ENCODE measurements at places on chromosomes 12 and 14. TPM values are rescaled to one million over a fixed set of nuclear protein-coding genes. Genes with fewer than 3 reads are reported as not detected.

DNA sequence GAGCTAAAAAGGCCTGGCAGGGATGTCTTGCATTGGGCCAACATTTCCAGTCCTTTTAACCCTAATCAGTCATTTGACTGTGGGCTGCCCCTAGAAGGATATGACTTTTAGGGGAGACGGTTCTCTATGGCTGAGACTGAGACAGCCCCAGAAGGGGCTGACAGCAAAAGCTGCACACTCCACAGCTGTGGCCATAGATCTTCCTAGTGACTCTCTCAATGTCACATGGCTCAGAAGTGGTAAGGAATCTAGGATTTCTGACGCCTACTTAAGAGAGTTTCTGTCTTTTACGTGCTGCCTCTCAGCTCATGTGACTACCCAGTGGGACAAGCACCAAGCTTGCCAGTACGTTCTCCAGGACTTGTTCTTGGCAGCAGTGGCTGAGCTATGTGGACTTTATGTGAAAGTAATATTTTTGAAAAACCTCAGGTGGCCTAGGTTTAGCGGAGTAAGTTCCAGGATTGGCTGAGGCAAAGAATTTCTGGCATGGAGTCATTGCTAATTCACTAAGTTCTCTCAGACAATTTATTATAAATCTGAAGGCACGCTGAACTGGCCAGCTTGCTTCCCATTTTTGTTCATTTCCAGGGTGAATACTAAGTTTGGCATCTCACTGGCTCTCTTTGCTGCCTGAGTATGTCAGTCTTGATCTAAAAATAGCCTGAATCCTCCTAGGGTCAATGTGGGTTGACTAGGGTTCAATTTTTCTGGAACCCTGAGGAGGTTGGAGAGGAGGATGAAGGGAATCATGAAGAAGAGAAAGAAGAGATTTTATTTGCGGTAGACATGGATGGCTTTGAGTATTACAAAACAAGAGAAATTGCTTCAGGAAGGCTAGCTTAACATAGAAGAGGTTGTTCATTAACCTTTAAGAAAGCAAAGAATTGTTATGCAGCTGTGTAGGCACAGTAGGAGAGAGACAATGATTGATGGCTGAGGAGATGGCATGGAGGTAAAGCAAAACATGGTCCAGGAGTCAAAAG is 271.8 kb downstream of the AEBP2 start:
- no peaks in the 10 kb centered on the region for H3K4me1 ChIP-seq
- H3K4me3 ChIP-seq: no peak overlapping the region
- no peaks in the 10 kb centered on the region for H3K36me3 ChIP-seq
- no peaks in the 10 kb centered on the region for H3K27me3 ChIP-seq

DNA sequence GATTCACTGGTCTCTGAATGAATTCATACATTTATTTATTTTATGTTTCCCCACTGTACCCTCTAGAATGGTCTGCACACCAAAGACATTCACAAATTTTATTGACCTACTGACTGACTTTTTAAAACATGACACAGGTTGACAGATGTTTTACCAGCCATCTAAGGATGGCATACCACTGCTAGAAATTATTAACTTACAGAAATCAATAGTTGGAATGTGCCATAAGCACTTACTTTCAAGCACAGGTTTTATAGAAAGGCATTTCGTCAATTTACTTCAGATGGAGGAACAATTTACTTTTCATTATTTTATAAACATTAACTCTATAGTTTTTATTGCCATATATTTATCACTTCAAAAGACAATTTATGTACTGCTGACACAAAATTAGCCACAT is 448.7 kb upstream of the FBXO33 start:
- no peaks in the 10 kb centered on the region for H3K36me3 ChIP-seq
- no peak overlapping the region for H3K27ac ChIP-seq
- no peak overlapping the region for H3K4me3 ChIP-seq

- no peak for DNase-seq
- no peak overlapping the region for H3K4me3 ChIP-seq
- no peaks in the 10 kb centered on the region for H3K27me3 ChIP-seq
- no peak overlapping the region for H3K27ac ChIP-seq
Measured at GRCh38 chr14:102731101-102731870, 46.0 kb upstream of the TRAF3 start.

The KRT71 gene
- total RNA-seq: not detected

GRCh38 chr12:6925239-6925539 is 2.6 kb upstream of the ATN1 start:
- H3K27ac ChIP-seq: peak overlapping the region; percentile 100
- no peak for DNase-seq
- peaks cover 43% of the 10 kb centered on the region for H3K4me1 ChIP-seq
- H3K36me3 ChIP-seq: no peaks in the 10 kb centered on the region
- H3K4me3 ChIP-seq: peak overlapping the region; percentile 84
- H3K27me3 ChIP-seq: no peaks in the 10 kb centered on the region

GRCh38 chr12:69211160-69211559 is 28.2 kb upstream of the CPSF6 start:
- DNase-seq: no peak
- H3K27me3 ChIP-seq: no peaks in the 10 kb centered on the region
- no peaks in the 10 kb centered on the region for H3K4me1 ChIP-seq
- no peak overlapping the region for H3K27ac ChIP-seq

The PPFIA2 gene
- 5.9 TPM for total RNA-seq

The RIMBP2 gene
- total RNA-seq: not detected

- no peak overlapping the region for H3K27ac ChIP-seq
- H3K36me3 ChIP-seq: no peaks in the 10 kb centered on the region
- no peak overlapping the region for H3K4me3 ChIP-seq
- no peak for DNase-seq
- H3K4me1 ChIP-seq: no peaks in the 10 kb centered on the region
Measured at GRCh38 chr14:98186140-98186539, 1085.9 kb downstream of the BCL11B start.

DNA sequence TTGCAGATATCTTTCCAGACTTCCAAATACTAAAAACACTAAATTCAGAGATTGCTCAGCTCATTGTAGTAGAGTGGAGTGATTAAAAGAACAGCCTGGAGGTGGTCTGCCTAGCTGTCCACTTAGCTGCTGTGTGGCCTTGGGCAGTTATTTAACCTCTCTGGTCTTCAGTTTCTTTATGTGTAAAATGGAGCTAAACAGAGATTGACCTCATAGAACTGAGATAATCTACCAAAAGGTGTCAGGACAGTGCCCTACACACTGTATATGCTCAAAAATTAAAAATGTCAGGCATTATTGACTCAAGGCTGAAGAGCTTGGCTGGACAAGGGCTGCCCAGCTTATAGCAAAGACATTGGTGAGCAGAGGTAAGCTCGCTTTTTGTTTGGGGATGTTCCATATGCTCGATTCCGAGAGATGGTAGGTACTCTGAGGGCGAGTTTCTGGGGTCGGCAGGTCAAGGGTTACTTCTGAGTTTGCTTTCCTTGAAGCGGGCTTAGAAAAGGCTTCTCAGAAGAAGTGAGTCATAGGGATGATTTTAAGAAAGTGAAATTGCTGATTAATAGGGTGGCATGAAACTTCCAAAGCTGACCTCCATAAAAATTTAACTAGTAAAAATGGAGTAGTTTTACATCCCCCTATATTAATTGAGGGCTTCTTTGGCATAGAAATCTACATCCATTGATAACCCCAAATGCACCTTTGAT is 107.5 kb downstream of the GPATCH2L start:
- DNase-seq: no peak
- H3K4me1 ChIP-seq: peaks cover 13% of the 10 kb centered on the region
- H3K27me3 ChIP-seq: no peaks in the 10 kb centered on the region
- H3K36me3 ChIP-seq: no peaks in the 10 kb centered on the region

The ESRRB gene
- 0.52 TPM for total RNA-seq

DNA sequence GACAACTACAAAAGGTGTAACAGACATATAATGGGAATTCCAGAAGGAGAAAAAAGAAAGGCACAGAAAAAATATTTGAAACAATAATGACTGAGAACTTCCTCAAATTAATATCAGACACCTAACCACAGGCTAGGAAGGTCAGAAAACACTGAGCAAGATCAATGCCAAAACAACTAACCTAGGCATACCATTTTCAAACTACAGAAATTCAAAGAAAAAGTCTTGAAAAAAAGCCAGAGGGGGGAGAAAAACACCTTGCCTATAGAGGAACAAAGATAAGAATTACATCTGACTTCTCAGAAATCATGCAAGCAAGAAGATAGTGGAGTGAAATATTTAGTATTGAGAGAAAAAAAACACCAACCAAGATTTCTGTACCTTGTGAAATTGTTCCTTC is 77.8 kb downstream of the RIN3 start:
- no peak overlapping the region for H3K4me3 ChIP-seq
- no peaks in the 10 kb centered on the region for H3K27me3 ChIP-seq
- H3K27ac ChIP-seq: no peak overlapping the region
- no peaks in the 10 kb centered on the region for H3K36me3 ChIP-seq

DNA sequence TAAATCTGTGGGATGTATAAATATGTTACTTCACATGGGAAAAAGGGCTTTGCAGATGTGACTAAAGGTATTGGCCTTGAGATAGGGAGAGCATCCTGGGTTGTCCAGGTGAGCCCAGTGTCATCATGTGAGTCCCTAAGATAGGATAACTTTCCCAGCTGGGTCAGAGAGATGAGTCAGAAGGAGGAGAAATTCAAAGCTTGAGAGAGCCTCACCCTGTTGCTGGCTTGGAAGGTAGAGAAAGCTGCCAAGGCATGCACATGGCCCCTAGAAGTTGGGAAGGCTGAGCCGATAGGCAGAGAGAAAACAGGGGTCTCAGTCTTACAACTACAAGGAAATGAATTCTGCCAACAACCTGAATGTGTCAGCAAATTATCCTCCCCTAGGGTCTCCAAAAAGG is 213.0 kb downstream of the ADGRD1 start:
- no peaks in the 10 kb centered on the region for H3K4me1 ChIP-seq
- DNase-seq: no peak
- no peak overlapping the region for H3K27ac ChIP-seq
- no peaks in the 10 kb centered on the region for H3K36me3 ChIP-seq

- no peak for DNase-seq
- no peak overlapping the region for H3K4me3 ChIP-seq
- no peaks in the 10 kb centered on the region for H3K36me3 ChIP-seq
- H3K27ac ChIP-seq: no peak overlapping the region
- no peaks in the 10 kb centered on the region for H3K27me3 ChIP-seq
Measured at GRCh38 chr14:104596451-104596918, 8.1 kb downstream of the TMEM179 start.

Measured in GM23338 (cell line).